ENCODE measurements at places on chromosomes 1 and 21.

- DNase-seq: no peak
These were observed 38.8 kb downstream of the NGF start for GRCh38 chr1:115299266-115299665.

DNA sequence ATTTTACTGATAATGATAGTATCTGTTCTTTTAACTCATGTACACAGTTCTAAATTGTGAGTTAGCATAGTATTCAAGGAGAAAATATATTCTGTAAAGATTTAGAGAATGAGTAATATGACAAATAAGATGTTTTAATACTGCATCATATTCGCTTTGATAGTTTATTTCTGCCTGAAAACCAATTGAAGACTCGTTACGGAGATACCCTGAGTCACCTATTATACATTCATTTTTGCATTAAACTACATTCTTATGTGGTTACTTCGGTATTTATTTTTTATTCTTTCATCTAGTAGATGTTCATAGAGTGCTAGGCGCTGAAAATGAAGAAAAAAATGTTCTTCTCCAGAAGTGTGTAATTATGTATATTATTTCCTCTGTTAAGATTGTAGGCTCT lies 5.3 kb downstream of the UHMK1 start:
- no peak for DNase-seq

GRCh38 chr1:208219098-208219658 lies 25.0 kb downstream of the PLXNA2 start:
- DNase-seq: no peak

DNA sequence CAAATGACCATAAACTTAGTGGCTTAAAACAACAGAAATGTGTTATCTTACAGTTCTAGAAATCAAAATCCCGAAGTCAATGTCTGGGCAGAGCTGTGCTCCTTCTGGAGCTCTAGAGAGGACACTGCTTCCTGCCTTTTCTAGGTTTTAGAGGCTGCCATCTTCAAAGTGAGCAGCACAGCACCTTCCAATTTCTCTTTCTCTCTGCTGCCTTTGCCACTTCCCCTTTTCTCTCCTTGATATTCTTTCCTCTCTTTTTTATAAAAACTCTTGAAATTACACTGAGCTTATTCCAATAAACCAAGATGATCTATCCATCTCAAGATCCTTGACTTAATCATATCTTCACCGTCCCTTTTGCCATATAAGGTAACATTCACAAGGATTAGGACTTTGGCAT lies 616.9 kb downstream of the PLPP3 start:
- no peak for DNase-seq

DNA sequence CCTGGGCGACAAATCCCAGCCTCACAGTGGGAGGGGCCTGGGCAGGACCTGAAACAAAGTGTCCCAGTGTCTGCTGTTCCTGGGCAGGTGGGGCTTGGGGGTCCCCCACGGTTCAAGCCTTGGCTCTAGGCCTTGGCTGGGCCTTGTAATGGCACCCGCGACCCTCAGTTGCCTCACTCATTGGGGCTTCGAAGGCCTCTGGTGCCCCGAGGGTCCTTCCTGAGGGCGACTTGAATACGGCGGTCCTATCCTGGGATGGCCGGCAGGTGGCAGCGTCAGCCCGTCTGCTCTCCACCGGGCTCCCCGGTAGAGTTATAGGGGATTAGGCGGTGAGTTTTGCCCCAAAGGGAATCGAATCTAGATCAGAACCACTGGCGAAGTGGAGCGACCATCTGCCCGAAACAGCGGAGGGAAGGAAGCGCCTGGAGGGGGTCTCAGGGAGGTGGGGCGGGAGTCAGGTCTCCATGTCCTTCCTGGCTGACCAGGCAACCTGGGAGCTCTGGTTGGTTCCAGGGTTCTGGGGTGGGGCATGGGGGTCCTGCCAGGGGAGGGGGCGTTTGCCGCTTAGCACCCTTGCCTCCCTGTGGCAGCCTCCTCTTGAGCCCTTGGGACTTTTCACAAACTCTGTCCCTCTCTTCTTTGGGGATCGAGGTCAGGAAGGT lies 2.1 kb upstream of the PEX10 start:
- DNase-seq: peak; percentile 70

Data from PC-9 (cell line).